ENCODE measurements at places on chromosomes 5 and 9. TPM values are rescaled to one million over a fixed set of nuclear protein-coding genes. Genes with fewer than 3 reads are reported as not detected.

DNA sequence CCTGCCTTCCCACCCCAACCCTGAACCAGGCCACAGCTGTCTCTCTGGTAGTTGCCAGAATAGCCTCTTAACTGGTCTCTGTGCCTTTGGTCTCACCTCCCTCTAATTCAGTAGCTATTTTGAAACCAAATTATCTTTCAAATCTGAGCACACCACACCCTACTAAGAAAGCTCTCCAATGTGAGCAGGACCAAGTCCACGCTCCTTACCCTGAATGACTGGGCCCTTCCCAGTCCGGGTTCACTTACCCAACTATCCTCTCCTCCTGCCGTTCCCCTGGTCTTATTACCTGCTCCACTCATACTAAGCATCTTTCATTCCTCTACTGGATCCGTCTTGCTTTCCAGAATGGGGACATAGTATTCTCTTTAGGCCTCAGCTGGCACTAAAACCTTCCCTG is 16.8 kb downstream of the ANKH start:
- DNase-seq, result no peak

DNA sequence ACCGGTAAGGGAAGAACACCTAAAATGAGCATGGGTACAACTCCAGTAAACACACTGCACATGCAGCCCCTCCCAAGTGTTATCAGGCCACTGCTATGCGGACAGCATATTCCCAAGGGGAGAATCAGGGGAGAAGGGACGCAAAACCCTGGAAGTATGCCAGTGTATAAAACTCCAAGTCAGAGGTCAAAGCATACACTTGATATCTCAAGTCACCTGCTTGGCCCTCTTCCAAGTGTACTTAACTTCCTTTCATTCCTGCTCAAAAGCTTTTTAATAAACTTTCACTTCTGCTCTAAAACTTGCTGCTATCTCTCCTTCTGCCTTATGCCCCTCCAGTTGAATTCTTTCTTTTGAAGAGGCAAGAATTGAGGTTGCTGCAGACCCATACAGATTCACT is 408.1 kb downstream of the HTR1A start:
- no peak for DNase-seq

DNA sequence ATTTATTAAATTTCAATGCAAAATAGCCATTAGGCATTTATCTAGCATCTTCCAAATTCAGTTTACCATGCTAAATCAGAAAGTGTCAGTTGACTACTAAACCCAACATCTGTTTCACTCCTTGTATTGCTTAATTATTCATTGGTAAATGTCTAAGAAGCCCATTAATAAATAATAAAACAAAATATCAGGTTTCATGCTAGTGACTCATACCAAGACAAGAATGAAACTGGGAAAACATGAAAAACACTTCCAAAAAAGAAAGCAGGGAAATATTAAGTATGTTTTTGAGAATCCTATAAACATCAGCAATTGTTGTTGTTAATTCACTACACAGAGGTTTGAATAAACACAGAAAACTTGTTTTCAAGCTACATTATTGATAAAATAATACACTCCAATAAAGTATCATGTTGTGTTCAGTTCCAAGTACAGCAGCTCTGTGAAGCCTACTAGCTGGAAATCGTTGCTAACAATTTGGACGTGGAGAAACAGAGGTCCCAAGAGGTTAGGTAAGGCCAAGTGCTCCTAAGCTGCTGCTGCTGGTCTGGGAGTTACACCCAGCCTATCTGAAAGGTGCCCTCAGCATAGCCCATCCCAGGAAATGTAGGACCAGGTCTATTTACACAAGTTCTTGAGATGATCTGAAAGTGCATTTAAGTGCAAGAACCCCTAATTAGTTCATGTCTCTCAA is 78.8 kb downstream of the GNAQ start:
- DNase-seq, result no peak

GRCh38 chr9:104750185-104750767 is 2.8 kb downstream of the NIPSNAP3A start:
- no peak for DNase-seq

DNA sequence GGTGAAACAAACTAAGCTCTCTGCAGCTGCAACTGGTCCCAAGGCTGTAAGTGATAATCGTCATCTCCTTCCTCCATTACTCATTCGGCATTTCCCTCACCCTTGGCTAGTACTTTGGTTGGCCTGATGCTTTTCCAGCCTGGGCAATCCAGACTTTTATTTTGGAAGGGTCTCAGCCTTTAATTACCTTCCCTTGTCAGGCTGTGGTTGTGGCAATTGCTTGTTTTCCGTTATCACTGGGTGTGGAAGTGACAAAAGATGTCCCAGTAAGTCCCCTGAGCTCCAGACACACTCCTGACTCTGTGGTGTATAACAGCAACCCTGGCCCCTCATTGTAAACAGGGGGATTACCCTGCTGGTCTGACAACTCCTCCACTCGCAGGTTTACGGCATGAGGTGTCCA is 6.3 kb upstream of the FAF2 start:
- no peak for DNase-seq

GRCh38 chr5:41250351-41250987 is 37.1 kb upstream of the C6 start:
- DNase-seq, result no peak

- DNase-seq, result no peak
Measured at GRCh38 chr9:33440204-33440603, 7.2 kb downstream of the AQP3 start.

DNA sequence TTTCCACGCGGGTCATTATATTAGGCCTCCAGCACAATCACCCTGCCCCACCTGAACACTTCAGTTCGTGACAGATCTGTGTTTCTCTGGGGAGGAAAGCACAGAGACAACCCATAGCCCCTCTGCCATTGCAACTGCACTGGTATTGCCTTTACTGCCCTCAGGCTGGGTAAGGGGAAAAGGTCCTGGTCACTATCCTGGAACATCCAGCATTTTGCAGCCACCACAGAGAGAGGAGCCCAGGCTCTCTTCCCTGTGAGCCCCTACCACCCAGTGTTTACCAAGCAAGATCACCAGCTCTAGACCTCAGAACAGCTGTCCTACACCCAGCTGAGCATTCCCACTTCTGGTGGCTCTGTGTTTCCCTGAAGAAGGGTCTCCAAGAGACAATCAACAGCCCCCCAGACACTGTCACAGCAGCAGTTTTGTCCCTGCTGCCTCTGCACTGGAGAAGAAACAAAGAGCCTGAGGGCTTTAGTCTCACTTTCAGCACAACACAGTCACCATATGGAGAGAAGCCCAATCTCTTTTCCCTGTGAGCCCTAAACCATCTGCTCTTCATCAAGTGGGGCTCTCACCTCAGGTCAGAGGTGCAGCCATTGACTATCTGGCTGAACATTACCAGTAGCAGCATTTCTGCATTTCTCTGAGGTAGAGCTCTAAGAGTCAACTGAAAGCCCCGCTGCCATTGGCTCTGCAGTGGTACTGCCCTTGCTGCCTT is 655.2 kb upstream of the FAM174A start:
- no peak for DNase-seq

GRCh38 chr5:172144291-172144815 is 43.7 kb downstream of the STK10 start:
- no peak for DNase-seq

- no peak for DNase-seq
Measured at GRCh38 chr5:123176938-123177275, 87.9 kb downstream of the PRDM6 start.

GRCh38 chr5:100518377-100518776 is 16.8 kb upstream of the FAM174A start:
- no peak for DNase-seq

GRCh38 chr5:129836321-129836720 is 67.9 kb upstream of the CHSY3 start:
- no peak for DNase-seq

IL4 gene
- not detected for polyA plus RNA-seq

CNTNAP3B gene
- 1.3 TPM for polyA plus RNA-seq

All from psoas muscle (tissue), 8 donors.